CD4-positive, alpha-beta T cell treated with Interleukin-17A for 4 hours (primary cell): ENCODE measurements at places on chromosomes 5 and 9.

DNA sequence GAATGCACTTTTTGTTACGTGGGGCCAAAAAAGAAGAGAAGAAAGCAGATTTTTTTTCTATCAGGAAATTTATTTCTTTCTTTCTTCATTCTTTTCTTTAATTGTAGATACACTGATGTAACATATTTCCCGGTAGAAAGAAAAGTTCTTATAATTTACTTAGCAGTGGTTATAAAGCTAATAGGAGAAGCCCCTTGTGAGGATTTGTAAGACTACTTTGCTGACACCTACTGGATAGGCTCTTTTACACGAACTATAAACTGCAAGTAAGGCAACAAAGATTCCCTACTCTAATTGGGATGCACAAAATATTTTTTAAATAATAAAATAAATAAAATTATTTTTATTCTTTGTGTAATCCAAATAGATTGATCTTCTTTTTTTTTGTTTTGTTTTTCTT lies 284.4 kb downstream of the DNAH5 start:
- no peak for DNase-seq

GRCh38 chr5:127076315-127077129 lies 3.2 kb upstream of the C5orf63 start:
- DNase-seq: no peak

DNA sequence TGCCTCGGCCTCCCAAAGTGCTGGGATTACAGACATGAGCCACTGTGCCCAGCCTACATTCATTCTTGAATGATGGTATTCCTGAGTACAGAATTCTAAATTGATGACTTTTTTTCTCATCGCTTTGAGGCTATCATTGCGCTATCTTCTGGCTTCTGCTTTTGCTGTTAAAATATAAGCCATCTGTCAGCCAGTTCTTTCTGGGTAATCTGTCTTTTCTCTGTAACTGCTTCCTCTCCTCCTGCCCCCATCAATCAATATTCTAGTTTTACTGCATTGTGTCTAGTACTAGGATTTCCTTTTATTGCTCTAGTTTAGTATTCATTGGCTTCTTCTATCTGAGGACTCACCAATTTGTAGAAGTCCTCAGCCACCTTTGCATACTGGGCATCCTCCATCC lies 89.0 kb downstream of the PLPP1 start:
- no peak for DNase-seq

- DNase-seq: no peak
These were observed 17.7 kb downstream of the FCN2 start for GRCh38 chr9:134898319-134898718.

DNA sequence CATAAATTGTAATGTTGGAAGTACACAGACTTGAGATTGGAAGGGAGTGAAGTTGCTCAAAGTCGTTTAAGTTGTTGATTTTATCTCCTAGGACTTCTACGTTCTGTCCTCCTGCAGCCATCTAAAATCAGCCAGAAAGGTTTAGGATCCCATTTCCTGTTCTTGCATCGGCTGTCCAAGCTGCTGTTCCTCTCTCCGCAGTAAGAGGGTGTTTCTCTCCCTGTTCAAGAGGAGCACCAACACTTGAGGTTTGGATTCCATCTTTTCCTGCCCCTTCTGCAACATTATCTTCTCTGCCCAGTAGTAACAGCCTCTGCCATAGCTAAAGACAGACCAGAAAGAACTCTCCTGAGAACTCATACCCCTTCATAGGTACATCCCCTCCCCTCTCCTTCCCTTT lies 373.4 kb downstream of the GADD45G start:
- no peak for DNase-seq

DNA sequence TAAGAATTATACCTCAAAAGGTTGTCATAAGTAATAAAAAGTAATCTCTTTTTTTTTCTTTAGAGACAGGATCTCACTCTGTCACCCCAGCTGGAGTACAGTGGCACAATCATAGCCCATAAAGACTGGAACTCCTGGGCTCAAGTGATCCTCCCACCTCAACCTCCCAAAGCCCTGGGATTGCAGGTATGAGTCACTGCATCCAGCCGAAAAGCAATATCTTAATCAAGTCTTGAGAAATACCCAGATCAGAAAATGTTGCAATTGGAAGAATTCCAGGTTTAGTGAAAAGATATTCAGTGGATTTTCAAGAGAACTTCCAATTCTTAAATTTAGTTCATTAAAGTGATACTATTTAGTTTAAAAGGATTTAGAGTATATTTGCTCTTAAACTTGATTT lies 40.9 kb upstream of the IDNK start:
- DNase-seq: no peak

- no peak for DNase-seq
These were observed 215.7 kb upstream of the GLRA1 start for GRCh38 chr5:152140347-152140746.

DNA sequence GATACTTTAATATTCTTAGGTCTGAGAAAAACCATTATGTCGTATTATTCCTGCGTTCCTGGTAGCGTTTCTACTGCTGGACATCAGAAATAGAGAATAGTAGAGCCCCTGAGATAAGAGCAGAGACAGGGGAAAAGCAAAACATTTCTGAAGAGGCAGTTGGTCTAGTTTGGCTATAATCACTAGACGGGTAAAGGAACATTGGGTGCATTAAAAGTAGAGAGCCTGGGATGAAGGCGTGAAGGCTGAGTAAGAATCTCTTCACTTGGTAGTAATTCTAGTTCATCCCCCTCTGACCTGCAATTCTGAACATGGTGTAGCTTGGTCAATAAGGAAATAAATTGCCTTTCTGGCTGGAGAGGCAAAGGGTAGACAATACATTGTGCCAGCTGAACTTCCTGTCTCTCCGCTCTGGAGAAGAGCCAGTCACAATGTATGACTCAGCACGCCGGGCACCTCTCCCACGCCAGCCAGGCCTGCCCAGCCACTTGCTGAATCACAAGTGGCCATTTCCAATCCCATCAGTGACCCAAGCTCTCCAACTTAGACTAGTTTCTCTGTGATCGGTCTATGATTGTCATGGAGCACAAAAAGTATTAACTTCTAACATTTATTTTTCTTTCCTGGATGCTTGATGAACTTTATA lies 75.4 kb downstream of the STK32A start:
- no peak for DNase-seq

GRCh38 chr5:89934069-89934468 lies 475.5 kb downstream of the CETN3 start:
- no peak for DNase-seq

- no peak for DNase-seq
These were observed 258.0 kb downstream of the YTHDC2 start for GRCh38 chr5:113771483-113771882.

DNA sequence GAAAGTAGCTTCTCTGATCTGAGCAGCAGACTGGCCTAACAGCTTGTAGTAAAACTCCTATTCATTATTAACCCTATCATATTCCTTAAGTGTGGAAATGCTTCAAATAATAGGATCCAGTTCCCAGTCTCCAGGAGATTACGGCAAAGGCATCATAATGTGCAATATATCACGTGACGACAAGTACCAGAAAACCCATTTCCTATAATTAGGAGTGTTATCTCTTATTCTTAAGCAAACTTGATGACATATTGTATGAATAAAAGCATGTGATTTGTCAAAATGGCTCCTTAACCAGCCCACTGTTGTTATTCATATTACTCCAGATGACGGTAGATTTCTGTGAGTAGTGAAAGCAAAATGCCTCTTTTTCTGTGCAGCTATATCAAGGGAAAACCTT lies 2.9 kb downstream of the SV2C start:
- no peak for DNase-seq

DNA sequence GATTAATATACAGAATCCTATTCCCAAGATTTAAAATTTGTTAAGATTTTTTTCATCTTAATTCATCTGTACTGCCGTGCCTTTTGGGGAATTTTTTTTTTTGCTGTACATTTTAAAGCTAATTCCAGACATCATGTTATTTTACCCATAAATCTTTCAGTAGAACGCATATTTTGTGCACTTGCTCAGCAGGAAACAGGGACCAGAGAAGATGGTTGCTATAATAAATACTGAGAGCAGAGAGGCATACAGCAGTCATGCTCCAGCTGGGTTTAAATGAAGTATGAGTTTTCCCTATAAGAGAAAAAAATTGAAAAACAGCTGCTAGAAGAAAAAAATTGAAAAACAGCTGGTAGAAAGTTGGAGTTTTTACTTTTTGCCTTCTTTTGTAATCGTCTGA lies 196.9 kb upstream of the PUM3 start:
- no peak for DNase-seq

DNA sequence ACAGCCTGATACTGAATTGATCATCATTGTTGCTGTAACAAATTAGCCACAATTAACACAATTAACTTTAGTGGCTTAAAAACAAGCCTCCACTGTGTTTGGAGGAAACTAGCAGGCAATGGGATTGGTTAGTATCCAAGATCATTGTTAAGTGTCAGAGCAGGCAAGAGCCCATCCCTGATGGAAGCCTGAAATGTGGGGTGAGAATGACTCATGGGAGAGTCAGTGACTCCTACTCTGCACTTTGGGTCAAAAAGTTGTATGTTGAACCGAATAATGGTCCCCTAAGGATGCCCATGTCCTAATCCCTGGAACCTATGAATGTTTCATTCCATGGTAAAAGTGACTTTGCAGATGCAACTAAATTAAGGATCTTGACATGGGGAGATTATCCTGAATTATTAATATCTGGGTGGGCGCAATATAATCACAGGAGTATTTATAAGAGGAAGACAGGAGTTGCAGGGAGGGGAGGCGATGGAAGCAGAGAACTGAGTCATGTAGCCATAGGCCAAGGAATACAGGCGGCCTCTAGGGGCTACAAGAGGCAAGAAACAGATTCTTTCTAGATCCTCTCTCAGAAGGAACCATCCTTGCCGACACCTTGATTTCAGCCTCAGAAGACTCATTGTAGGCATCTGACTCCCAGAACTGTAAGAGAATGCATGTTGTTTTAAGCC lies 28.8 kb downstream of the ALG2 start:
- no peak for DNase-seq

- DNase-seq: no peak
These were observed 11.0 kb upstream of the DNAJA1 start for GRCh38 chr9:33013962-33014664.

DNA sequence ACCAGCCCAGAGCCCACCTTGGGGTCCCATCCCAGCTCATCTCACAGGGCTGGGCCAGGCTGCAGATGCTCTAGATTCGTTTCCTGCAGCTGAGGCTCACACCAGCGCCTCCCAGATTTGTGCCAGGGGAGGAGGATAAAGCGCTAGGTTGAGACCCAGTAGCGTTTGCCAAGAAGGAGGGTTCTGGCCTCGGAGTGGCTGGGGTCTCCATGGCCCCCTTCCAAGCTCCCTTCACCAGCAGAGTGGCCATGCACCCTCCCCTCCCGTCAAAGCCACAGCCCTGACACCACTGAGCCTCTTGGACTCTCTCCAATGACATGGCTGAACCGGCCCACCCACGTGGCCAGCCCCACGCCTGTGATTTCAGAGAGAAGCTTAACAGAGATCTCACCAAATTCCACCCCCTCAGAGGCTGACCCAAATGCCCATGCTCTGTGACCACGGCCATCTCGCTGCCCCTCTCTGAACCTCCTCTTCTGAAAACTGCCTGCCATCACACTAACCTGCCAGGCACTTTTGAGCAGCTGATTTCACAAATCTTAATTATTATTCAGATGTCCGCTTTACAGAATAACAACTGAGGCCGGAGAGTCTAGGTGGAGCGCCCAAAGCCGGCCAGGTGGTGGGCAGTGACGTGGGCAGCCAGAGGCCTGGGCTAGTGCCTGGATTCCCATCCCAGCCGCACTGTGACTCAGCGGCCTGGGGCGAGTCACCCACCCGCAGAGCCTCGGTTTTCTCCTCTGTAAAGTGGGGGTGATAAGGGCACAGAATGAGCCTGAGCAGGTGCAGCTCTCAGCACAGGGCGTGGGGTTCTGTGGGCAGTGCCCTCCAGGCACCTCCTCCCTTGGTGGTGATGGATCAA lies 155.7 kb downstream of the C9orf50 start:
- no peak for DNase-seq

DNA sequence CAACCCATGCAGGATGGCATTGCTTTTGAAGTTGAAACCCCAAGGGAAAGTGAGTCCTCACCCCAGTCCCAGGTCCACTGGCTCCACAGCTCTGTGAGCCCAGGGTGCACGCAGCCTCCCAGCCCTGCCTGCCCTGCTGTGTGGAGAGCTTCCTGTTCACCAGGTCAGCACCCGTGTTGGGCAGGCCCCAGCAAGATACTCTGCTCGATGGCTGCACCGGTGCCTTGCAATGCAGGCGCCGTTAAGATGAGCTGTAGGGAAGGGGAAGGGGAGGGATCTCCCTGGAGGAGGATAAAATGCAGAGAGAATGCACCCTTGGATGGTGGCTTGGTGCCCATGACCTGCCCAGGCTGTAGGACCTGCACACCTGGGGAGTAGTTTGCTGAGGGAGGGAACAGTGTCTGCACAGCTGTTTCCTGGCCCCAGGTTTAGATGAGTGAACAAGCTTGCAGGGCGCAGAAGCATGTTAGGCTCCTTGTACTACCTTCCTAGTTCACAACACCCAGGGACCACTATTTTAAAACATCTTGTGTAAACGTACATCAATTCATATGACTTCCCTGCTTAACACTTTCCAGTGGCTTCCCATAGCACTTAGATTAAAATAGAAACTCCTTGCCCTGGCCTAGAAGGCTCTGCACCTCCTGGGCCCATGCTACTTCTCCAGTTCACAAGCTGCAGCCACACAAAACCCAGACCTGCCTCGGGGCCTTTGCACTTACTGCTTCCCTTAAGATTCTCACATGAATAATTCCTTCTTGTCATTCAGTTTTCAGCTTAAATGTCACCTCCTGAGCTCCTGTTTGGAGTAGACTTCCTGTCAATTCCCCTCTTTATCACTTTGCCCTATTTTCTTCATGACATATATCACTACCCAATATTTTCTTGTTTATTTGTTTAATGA lies 19.6 kb downstream of the FAT2 start:
- DNase-seq: no peak

DNA sequence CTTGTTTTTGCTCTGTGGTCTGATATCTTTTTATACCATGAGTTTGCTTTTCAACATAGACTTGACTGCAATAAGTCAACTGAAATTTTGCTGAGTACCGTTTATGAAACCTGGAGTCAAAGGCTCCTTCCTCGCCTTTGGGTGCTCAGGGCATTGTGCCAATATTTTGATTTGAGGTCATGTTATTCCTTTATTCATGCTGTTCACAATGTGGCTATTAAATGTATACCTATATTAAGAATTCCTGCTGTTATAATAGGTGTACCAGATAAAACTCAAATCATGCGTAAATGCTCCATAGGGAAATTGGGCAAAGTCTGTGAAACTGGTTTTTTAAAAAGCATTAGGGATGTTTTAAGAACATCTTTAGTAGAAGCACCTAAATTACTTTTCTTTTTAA lies 334.0 kb upstream of the NUDT12 start:
- DNase-seq: no peak

GRCh38 chr5:167759057-167759821 lies 532.2 kb upstream of the WWC1 start:
- no peak for DNase-seq

DNA sequence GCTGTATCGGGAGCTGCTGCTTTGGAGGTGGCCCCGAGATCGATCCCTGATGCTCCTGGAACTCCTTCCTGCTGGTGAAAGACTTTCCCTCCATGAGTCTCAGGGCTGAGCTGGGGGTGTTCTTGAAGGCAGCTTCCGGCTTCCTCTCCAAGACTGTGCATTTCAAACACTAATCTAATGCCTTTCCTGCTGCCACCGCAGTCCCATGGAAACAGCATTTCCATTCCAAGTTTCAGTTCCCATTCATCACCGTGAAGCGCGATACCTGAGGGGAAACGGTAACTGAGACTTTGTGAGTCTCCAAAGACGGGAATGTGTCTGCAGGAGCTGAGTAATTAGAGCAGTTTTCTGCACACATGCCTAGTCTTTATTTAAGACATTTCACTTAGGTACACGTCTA lies 230.1 kb downstream of the PAX5 start:
- DNase-seq: no peak

- no peak for DNase-seq
These were observed 283.9 kb downstream of the ADAMTS6 start for GRCh38 chr5:65197531-65198455.
